ENCODE measurements at places on chromosomes 7 and 10.

- DNase-seq: no peak
- H3K36me3 ChIP-seq: no peaks in the 10 kb centered on the region
- no peaks in the 10 kb centered on the region for H3K4me1 ChIP-seq
- H3K27ac ChIP-seq: no peak overlapping the region
- H3K27me3 ChIP-seq: no peaks in the 10 kb centered on the region
These were observed 492.5 kb downstream of the XPNPEP1 start for GRCh38 chr10:109430799-109431198.

- H3K4me1 ChIP-seq: peaks cover 18% of the 10 kb centered on the region
- H3K27ac ChIP-seq: no peak overlapping the region
- no peak for DNase-seq
- no peaks in the 10 kb centered on the region for H3K27me3 ChIP-seq
- no peak overlapping the region for H3K4me3 ChIP-seq
These were observed 7.5 kb downstream of the SPACDR start for GRCh38 chr7:100456562-100456961.

GRCh38 chr7:129502708-129503685 lies 666 bp downstream of the SMKR1 start:
- no peak overlapping the region for H3K27ac ChIP-seq
- H3K4me1 ChIP-seq: peaks cover 18% of the 10 kb centered on the region
- no peak for DNase-seq
- H3K36me3 ChIP-seq: no peaks in the 10 kb centered on the region

GRCh38 chr7:127891144-127891543 lies 140.1 kb downstream of the LRRC4 start:
- H3K4me1 ChIP-seq: no peaks in the 10 kb centered on the region
- H3K36me3 ChIP-seq: peaks cover 52% of the 10 kb centered on the region
- H3K27me3 ChIP-seq: no peaks in the 10 kb centered on the region
- H3K4me3 ChIP-seq: no peak overlapping the region
- H3K27ac ChIP-seq: no peak overlapping the region

GRCh38 chr10:100157156-100157555 lies 28.7 kb downstream of the ERLIN1 start:
- DNase-seq: no peak
- H3K4me1 ChIP-seq: no peaks in the 10 kb centered on the region
- H3K36me3 ChIP-seq: peaks cover 81% of the 10 kb centered on the region
- H3K4me3 ChIP-seq: no peak overlapping the region
- no peaks in the 10 kb centered on the region for H3K27me3 ChIP-seq
- no peak overlapping the region for H3K27ac ChIP-seq

DNA sequence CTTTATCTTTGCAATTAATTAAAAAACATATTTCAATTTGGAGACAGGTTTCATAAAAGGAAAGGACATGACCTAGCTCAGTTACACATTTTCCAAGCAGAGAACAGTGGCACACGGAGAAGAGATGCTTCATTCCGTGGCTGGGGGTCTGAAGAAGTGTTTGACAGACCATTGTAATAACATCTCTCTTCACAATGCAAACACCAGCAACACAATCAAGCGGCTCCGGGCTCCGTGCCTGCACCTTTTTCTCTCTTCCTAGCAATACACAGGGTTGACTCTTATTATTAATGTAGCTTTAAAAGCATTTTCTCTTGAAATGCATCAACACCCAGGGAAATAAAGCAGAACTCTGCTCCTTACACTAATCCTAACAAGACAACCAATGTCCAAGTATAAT lies 261.0 kb upstream of the AOAH start:
- H3K4me1 ChIP-seq: peaks cover 23% of the 10 kb centered on the region
- H3K36me3 ChIP-seq: no peaks in the 10 kb centered on the region
- no peak overlapping the region for H3K27ac ChIP-seq

DNA sequence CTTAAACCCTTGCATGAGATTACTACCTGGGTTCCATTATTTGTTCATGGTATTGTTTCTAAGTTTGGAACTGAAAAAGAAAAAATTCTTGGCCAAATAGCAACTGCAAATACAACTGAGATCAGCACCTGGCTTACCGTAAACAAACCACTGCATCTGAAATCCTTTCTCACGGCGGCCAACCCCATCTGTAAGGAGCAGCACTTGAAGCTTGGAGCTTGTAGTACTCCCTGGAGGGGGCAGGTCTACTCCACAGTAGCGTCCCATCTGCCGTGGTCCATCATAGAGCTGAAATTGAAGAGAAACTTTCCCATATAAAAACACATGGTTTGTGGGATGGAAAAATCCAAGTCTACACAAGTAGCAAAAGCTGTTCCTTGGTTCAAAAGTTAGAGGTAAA lies 109.9 kb downstream of the CUBN start:
- H3K4me1 ChIP-seq: peaks cover 32% of the 10 kb centered on the region
- H3K36me3 ChIP-seq: no peaks in the 10 kb centered on the region
- no peak overlapping the region for H3K27ac ChIP-seq
- H3K4me3 ChIP-seq: no peak overlapping the region
- H3K27me3 ChIP-seq: no peaks in the 10 kb centered on the region
- DNase-seq: no peak

- H3K27ac ChIP-seq: no peak overlapping the region
- H3K36me3 ChIP-seq: peaks cover 7% of the 10 kb centered on the region
- no peaks in the 10 kb centered on the region for H3K4me1 ChIP-seq
- no peak overlapping the region for H3K4me3 ChIP-seq
- H3K27me3 ChIP-seq: no peaks in the 10 kb centered on the region
These were observed 14.4 kb downstream of the MYO1G start for GRCh38 chr7:44964384-44964830.

GRCh38 chr7:99984593-99984992 lies 8.8 kb upstream of the AZGP1 start:
- H3K27me3 ChIP-seq: no peaks in the 10 kb centered on the region
- peaks cover 20% of the 10 kb centered on the region for H3K4me1 ChIP-seq
- H3K4me3 ChIP-seq: no peak overlapping the region
- H3K36me3 ChIP-seq: no peaks in the 10 kb centered on the region

GRCh38 chr10:69445041-69445440 lies 6.2 kb upstream of the TSPAN15 start:
- no peak overlapping the region for H3K4me3 ChIP-seq
- peaks cover 5% of the 10 kb centered on the region for H3K27me3 ChIP-seq
- no peaks in the 10 kb centered on the region for H3K36me3 ChIP-seq

- no peaks in the 10 kb centered on the region for H3K36me3 ChIP-seq
- DNase-seq: no peak
- H3K27ac ChIP-seq: no peak overlapping the region
- no peak overlapping the region for H3K4me3 ChIP-seq
- H3K27me3 ChIP-seq: peaks cover 4% of the 10 kb centered on the region
These were observed 45.9 kb upstream of the CUL1 start for GRCh38 chr7:148652773-148653172.

- no peak overlapping the region for H3K27ac ChIP-seq
- H3K36me3 ChIP-seq: no peaks in the 10 kb centered on the region
- no peak for DNase-seq
- H3K4me1 ChIP-seq: peaks cover 6% of the 10 kb centered on the region
These were observed 143.1 kb downstream of the DYNC2I1 start for GRCh38 chr7:158999496-158999895.

- H3K27ac ChIP-seq: no peak overlapping the region
- DNase-seq: no peak
- peaks cover 1% of the 10 kb centered on the region for H3K4me1 ChIP-seq
- H3K27me3 ChIP-seq: no peaks in the 10 kb centered on the region
- H3K4me3 ChIP-seq: no peak overlapping the region
These were observed 484.7 kb upstream of the SORCS1 start for GRCh38 chr10:107649249-107649648.

- H3K36me3 ChIP-seq: no peaks in the 10 kb centered on the region
- no peaks in the 10 kb centered on the region for H3K27me3 ChIP-seq
- no peak overlapping the region for H3K4me3 ChIP-seq
- H3K4me1 ChIP-seq: no peaks in the 10 kb centered on the region
- DNase-seq: no peak
These were observed 9.9 kb upstream of the PPP1R9A start for GRCh38 chr7:94897541-94897940.

DNA sequence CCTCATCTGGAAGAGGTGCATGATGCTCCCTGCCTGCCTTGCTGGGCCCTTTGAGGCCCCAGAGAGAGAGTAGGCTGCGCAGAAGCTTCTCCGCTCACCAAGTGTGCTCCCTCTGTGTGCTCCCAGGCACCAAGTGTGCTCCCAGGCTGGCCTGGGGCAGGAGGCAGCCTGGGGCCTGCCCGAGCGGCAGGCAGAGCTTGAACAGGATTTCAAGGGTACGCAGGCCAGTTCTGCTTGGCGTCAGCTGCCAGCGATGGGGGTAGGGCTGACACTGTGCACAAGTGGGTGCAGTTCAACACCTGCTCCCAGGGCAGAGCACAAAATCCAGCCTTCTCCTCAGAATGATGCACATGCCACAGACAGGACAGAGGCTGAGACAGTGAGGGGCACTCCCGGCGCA lies 119.7 kb downstream of the FAM53B start:
- H3K27ac ChIP-seq: peak overlapping the region; percentile 95
- no peak overlapping the region for H3K4me3 ChIP-seq
- no peak for DNase-seq
- H3K36me3 ChIP-seq: peaks cover 69% of the 10 kb centered on the region
- peaks cover 71% of the 10 kb centered on the region for H3K4me1 ChIP-seq

- H3K27ac ChIP-seq: no peak overlapping the region
- no peaks in the 10 kb centered on the region for H3K4me1 ChIP-seq
- no peaks in the 10 kb centered on the region for H3K36me3 ChIP-seq
- no peak for DNase-seq
- H3K27me3 ChIP-seq: peaks cover 6% of the 10 kb centered on the region
These were observed 95.0 kb downstream of the COL13A1 start for GRCh38 chr10:69896606-69897231.

DNA sequence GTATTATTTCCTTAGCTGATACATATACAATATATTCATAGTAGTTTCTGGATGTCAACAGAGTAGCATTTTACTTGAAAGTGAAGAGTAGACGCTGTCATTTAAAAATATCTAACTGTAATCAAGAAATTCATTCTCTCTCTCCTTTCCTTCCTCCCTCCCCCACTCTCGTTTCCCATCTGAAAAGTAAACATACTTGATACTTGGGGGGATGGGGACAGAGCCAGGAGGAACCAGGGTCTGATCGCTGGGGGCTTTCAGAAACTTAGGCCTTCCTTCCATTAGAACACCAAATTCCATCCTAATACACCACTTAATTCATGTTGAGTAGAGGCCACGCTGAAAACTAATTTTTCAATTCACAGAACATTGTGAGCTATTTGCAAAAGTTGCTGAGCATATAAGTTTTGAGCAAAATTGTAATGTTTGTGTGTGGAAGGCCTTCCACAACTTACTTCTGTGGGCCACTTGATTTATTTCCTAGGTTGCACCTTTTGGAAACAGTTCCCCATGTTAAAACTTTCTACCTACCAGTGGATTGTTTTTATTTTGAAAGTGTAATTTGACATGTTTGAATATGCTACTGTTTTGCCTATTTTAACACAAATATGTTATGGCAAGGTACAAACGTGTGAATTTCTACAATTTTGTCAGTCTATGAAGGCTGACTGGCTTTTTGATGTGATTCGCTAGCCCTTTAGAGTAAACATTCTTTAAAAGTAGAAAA lies 35.2 kb downstream of the CNPY1 start:
- DNase-seq: no peak
- no peak overlapping the region for H3K4me3 ChIP-seq
- H3K4me1 ChIP-seq: no peaks in the 10 kb centered on the region
- H3K27me3 ChIP-seq: peaks cover 50% of the 10 kb centered on the region
- no peak overlapping the region for H3K27ac ChIP-seq

GRCh38 chr7:51620706-51621105 lies 304.1 kb upstream of the COBL start:
- no peaks in the 10 kb centered on the region for H3K36me3 ChIP-seq
- no peaks in the 10 kb centered on the region for H3K27me3 ChIP-seq
- H3K4me1 ChIP-seq: no peaks in the 10 kb centered on the region
- no peak for DNase-seq
- H3K27ac ChIP-seq: no peak overlapping the region
- H3K4me3 ChIP-seq: no peak overlapping the region

DNA sequence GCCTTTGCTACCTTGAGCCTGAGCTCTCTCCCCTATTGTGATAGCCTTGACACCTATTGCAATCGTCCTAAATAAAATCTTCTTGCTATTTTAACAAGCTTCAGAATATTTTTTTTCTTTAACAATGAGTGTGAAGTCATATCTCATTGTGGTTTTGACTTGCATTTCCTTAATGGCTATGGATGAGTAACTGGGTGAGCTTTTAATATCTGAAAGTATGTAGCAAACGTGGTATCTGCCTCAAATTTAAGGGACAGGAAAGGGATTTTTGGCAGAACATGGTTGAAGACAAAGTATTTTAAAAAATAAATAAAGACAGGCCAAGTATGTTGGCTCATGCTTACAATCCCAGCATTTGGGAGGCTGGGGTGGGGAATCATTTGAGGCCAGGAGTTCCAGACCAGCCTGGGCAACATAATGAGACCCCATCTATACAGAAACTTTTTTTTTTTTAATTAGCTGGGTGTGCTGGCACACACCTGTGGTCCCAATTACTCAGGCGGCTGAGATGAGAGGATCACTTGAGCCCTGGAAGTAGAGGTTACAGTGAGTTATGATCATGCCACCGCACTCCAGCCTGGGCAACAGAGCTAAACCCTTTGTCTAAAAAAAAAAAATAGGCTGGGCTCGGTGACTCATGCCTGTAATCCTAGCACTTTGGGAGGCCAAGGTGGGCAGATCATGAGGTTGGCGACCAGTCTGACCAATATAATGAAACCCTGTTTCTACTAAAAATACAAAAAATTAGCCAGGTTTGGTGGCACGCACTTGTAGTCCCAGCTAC lies 319.3 kb upstream of the NRP1 start:
- H3K27ac ChIP-seq: no peak overlapping the region
- no peaks in the 10 kb centered on the region for H3K27me3 ChIP-seq
- H3K4me3 ChIP-seq: no peak overlapping the region
- no peaks in the 10 kb centered on the region for H3K4me1 ChIP-seq
- DNase-seq: no peak
- no peaks in the 10 kb centered on the region for H3K36me3 ChIP-seq

GRCh38 chr7:64880322-64881297 lies 22.5 kb upstream of the ZNF273 start:
- no peak overlapping the region for H3K4me3 ChIP-seq
- DNase-seq: no peak
- no peaks in the 10 kb centered on the region for H3K4me1 ChIP-seq
- H3K27ac ChIP-seq: no peak overlapping the region
- no peaks in the 10 kb centered on the region for H3K27me3 ChIP-seq
- no peaks in the 10 kb centered on the region for H3K36me3 ChIP-seq

DNA sequence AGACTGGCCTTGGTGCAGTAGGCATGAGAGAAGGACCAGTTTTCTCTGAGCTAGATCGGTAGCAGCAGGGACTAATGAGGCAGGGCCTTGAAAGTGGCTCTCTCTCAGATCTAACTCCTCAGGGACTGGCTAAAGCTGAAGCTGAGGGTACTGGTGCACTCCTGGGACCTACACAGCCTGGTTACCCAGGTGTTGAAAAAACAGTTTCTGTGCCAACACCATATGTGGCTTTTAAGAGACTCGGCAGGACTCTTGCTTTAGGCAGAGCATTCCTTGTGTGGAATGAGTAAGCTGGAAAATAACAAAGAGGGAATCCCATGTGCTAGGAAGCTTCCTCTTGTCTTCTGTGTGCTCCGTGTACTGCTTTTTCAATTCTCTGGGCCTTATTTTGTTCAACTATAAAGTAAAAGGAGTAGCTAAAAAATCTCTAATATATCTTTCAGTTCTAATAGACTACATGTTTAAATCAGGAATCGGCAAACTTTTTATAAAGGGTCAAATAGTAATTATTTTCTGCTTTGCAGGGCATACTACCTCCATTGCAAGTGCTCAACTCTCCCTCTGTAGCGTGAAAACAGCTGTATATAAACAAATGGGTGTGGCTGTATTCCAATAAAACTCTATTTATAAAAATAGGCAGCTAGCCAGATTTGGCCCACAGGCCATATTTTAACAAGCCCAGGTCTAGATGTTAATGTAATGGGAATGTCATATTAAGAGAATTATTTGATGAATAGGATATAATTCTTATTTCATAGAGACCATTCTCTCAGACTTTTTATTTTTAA lies 186.1 kb upstream of the KAT6B start:
- H3K4me3 ChIP-seq: no peak overlapping the region
- H3K27ac ChIP-seq: no peak overlapping the region
- no peaks in the 10 kb centered on the region for H3K4me1 ChIP-seq
